Activated CD8-positive, alpha-beta memory T cell treated with anti-CD3 and anti-CD28 coated beads for 1 hour (primary cell): ENCODE measurements at places on chromosomes 12 and 14.

- no peak for DNase-seq
These were observed 49.2 kb upstream of the AEBP2 start for GRCh38 chr12:19390051-19390598.

DNA sequence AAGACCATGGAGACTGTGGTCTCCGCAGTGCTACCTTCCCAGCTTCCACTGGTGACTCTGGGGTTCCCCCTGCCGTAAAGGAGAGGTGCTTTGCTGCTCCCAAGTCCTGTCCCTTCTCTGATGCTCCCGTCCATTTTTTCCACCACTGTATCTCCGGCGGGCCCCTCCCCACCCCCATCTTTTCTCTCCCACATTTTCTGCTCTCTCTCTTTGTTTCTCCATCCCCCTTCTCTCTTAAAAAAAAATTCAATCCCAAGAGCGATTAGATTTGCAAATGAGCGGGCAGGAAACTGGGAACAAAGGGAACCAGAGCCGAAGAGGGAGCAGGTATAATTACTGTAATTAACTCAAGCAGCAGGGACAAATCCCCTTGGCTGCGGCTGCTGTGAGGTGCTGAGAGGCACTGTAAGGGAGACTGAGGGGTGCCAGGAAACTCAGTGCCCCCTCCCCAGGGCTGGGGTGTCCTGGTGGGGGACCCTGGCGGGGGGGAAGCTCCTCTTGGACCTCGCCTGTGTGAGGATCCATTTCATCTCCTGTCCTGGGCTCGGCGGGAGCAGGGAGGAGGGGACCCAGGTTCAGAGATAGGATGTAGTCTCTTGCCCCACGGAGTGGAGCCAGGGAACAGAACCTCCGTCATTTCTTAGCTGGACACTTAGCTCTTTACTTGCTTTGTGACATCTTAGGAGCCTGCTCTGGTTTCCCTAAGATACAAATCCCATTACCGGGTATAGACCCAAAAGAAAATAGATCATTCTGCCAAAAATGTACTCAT lies 140.4 kb upstream of the NRXN3 start:
- DNase-seq = no peak

- peak; percentile 46 for DNase-seq
These were observed 28.0 kb downstream of the NELL2 start for GRCh38 chr12:44847888-44848702.

DNA sequence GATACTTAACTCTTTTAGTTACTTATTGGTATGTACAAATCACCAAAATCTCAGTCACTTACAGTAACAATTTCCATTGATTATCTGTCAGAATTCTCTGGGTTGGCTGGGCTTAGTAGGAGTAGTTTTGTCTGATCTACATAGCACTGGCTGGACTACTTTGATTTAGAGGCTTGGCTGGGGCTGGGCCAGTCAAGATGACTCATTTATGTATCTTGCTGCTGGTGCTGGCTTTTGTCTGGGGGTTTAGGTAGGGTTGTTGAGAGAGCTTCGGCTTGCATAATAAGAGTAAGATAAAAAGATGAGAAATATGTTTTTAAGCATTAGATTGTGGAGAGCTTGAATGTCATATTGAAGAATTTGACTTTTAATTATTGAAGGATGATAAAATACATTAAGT lies 1093.7 kb downstream of the SLC6A15 start:
- DNase-seq = no peak

GRCh38 chr12:62098132-62098531 lies 162.1 kb upstream of the USP15 start:
- no peak for DNase-seq

GRCh38 chr14:88164906-88165534 lies 158.0 kb downstream of the KCNK10 start:
- no peak for DNase-seq

- DNase-seq = no peak
These were observed 8.8 kb downstream of the SLC38A2 start for GRCh38 chr12:46363582-46364299.

DNA sequence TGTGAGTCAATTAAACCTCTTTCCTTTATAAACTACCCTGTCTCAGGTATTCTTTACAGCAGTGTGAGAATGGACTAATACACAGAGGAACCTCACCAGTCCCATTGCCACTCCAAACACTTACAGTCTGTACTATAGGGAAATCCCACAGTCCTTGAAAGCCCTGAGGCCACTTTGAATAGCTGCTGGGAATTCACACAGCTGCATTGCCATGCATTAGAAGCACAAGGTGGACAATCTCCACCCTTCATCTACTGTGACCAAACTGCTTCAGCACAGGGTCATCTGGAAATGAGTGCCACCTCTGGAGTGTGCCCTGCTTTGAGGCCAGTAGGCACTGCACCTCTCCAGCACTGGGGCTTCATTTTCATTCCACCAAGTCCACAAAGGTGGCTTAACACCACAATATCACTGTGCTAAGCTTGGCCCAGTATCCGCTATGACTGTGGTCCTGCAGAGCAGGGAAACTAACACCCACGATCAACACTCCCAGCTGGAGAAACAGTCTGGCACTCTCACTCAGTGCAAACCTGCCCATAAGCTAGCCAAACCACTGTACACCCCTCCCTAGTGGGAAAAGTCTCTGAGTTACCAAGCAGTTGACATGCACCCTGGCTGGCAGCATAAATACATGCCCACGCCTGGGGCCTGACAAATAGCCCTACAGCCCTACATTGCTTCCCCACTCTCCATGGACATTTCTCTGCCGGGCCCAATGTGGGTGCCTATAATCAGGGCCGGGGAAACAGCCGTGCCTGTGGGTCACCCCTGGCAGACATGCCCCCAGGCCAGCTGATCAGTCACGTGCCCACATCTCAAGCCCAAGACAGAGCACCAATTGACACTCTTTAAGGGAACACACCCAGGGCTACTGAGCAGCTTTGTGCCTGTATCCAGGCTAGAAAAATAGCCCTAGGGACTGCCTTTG lies 294.3 kb upstream of the MGAT4C start:
- DNase-seq = no peak

DNA sequence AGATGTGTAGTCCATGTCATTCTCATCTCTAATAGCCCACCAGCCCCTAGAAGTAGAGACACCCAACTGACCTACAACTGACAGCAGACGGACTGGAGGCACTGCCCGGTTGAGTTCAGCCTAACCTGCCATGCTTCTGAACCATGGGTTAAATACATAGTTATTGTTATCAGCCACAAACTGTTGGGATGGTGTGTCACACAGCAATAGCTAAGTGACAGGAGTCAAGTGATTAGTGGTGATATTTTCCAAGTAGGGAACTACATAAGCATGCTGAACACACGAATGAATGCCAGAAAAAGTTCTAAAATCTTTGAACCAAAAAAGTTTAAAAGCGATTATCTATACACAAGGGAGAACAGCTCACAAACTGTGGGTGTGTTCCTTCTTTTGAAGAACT lies 80.1 kb downstream of the SYNE3 start:
- no peak for DNase-seq

GRCh38 chr12:92602476-92602875 lies 100.3 kb upstream of the PLEKHG7 start:
- no peak for DNase-seq

DNA sequence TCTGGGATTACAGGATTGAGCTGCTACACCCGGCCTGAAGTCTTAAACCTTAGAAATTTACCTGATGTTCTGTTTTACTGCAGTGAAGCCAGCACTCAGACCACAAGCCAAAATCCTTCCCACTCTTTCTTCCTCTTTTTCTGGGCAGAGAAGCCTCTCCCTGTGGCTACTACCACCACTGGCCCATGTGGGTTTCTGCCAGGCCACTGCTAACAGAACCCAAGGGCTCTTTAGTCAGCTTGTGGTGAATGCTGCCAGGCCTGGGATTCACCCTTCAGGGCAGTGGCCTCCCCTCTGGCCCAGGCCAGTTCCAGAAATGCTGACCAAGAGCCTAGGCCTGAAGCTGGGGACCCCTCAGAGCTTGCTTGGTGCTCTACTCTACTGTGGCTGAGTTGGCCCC lies 35.3 kb downstream of the GAS2L3 start:
- no peak for DNase-seq

- DNase-seq = no peak
These were observed 38.0 kb downstream of the TBC1D15 start for GRCh38 chr12:71877335-71878121.

DNA sequence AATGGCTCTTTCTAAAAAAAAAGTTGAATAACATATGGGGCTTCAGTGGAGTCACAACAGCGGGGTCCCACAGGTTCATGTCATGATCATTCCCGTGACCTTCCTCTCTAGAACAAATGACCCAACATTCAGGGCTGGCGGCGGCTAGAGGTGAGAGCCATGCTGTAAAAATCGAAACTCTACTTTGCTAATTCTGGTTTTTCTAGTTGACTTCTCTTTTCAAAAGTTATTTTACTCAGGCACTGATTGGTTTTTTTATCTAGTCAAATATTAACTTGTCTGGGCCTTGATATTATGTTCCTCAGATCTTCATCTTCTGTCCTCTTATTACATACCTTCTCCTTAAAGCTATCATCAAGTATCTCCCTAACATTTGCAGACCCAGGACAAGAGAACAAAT lies 402.9 kb upstream of the SOX5 start:
- DNase-seq = no peak

DNA sequence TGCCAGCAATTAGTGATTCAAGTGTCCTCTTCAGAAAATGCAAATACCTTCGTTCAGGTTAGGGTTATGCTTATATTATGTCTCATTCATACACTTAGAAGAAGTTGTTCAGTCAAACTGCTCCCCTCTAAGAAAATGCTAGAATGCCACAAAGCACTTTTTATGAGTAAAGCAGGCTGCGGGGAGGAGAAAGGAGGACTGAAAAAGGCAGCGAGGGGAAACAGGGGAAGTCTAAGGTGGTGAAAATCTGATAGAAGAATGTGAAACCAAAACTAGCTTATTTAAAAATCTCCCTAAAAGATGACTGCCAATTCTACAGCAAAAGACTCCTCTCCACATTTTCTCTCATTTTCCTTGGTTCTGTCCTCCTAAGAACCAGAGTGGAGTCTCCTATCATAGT lies 70.1 kb downstream of the PRKD1 start:
- DNase-seq = no peak

- no peak for DNase-seq
These were observed 92.9 kb downstream of the ERGIC2 start for GRCh38 chr12:29288031-29288430.

- DNase-seq = no peak
These were observed 217.3 kb downstream of the MON2 start for GRCh38 chr12:62683776-62684569.
